ENCODE measurements at places on chromosomes 4 and X.

DNA sequence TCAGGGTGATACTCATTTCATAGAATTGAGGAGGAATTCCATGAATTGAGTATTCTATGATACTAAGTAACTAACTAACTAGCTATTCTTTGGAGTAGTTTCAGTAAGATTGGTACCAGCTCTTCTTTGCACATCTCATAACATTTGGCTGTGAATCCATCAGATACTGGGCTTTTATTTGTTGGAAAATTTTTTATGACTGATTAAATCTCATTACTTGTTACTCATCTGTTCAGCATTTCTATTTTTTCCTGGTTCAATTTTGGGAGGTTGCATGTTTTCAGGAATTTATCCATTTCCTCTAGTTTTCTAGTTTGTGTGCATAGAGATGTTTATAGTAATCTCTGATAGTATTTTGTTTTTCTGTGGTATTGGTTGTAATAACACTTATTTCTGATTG, 70.8 kb upstream of the FREM3 start:
- no peak for DNase-seq

- no peak for DNase-seq
Observed at GRCh38 chrX:6041630-6042029, 187.0 kb downstream of the NLGN4X start.

- no peak for DNase-seq
Observed at GRCh38 chr4:147938496-147938895, 206.6 kb downstream of the ARHGAP10 start.

GRCh38 chrX:45879512-45879911, 665.7 kb downstream of the ZNF674 start:
- no peak for DNase-seq

DNA sequence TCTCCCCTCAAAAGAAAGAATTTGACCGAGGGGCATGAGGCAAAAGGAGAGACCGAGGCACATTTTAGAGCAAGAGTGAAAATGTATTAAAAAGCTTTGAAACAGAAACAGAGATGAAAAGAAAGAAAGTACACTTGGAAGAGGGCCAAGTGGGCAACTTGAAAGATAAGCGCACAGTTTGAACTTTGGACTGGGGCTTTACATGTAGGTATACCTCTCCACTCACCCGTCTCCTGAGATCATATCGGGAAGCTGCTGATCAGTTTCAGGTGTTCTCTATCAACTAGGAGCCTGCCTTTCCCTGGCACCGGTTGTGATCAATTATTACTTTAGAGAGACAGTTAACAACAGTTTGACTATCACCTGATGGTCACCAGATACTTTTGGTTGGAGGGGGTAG, 2666.5 kb downstream of the ARAP2 start:
- no peak for DNase-seq

DNA sequence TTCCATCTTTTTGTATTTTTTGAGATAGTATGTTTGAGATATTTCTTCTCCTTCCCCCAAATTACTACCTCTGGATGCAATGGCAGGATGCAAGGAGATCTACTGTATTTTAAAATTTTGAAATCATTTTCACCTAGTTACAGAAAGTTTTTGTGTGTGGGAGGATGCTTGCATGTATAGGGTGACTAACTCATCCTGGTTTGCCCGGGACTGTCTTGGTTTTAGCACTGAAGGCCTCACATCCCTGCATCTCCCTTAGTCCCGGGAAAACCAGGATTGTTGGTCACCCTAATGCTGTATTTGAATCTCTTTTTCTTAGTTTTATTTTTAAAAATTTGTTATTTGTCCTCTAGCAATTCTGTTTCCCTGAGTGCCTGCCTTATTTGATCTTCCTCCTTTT, 12.1 kb downstream of the SUPT20HL2 start:
- no peak for DNase-seq

DNA sequence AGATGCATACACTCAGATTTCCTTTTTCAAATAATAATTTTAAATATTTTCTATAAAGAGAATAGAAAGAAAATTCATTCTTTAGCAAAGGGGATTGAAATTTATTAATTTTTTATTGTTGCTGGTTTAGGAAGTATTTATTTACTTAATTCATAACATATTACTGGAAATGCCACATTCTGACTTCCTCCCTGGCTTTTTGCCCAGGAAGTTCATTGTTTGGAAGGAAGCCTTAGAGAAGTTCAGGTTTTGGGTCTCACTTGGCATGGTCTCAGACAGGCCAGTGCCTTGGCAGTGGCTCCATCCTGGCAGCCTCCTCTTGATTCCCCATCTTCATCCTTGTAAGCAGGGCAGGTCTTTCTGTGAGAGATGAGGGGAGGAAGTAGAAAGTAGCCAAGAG, 50.5 kb downstream of the IL15 start:
- no peak for DNase-seq

DNA sequence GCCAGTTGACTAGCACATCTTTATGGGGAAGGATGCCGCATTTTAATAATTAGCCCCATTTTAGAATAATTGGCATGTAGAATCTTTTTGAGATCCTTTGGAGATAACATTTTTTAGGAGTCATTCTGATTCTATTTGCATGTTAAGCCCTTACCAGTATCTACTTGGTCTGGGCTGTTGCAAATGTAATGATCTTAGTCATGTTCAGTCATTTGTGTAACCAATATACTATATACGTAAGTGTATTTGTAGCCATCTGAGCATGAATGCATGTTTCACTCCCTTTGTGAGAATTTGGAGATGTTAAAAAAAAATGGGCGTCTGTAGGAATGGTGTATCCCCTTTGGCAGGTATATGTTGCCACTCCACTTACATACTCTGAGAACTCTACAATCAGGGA, 119.1 kb downstream of the TEX13A start:
- DNase-seq, result no peak

DNA sequence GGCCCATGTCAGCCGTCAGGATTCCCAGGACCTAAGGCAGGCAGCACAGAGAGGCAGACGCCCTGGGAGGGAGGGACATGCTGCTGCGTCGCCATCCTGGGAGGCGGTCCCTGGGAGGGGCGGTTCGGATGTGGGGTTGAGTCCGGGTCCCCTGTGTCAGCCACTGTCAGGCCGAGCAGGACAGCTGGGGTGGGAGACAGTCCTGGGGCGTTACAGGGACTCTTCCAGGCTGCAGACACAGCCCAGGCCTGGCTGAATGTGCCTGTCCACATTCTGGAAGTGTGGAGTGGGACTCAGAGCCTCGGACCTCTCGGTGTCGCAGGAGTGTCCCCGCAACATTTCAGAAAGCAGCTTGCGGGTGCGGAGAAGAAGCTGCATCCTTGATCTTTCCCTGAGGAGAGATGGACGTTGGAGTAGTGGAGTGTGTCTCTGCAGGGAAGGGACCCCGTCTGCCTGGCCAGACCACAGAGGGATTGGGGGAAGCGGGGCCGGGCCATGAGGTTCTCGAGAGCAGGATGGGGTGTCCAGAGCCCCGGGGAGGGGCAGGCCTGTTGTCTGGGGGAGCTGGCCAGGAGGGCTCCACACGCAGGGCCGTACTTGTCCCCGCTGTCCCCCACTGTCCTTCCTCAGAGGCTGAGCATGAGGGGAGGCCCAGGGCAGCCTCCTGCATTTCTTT, 6.1 kb downstream of the AKAP17A start:
- DNase-seq, result peak; percentile 24

- DNase-seq, result no peak
Observed at GRCh38 chr4:99722725-99723124, 65.1 kb upstream of the C4orf54 start.

GRCh38 chr4:159143687-159144086, 40.8 kb downstream of the RAPGEF2 start:
- DNase-seq, result no peak

DNA sequence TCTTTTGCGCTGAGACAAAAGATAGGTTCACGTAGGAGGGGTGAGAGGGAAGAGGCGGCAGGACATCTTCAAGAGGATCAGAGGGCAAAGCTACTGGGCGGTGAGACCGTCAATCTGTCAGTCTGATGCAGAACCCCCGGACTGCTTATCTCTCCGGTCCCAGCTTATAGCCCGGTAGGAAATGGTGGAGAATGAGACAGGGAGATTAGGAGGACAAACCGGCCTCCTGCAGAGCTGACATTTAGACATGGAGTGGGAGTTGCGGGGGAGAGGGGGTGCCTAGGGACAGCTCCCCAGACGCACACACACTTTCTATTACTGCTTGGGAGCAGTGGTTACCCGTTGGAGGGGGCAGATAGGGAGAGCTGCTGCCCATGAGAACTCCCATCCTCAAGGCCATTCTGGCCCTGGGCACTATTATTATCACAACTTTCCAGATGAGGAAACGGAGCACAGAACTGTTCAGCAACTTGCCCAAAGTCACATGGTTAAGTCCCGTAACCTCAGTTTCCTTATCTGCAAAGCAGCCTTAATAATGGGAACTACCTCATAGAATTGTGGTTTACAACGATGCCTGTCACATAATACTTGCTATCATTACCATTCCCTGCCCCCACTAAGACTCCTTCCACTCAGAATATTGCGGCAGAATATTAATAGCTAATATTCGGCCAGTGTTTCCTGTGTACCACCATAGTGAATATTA, 1.1 kb upstream of the HDAC6 start:
- no peak for DNase-seq

DNA sequence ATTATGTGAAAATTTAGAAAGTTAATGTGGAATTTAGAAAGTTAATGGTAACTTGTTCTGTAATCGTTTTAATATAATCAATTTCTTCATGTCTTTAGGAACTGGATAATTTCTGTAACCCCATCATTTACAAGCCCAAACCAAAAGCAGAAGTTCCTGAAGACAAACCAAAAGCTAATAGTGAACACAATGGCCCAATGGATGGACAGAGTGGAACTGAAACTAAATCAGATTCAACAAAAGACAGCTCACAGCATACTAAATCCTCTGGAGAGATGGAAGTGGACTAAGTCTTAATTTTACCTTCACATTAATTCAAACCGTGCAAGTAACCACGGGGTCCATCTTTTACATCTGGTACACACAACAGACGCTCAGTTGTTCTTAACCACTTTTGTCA, 48.1 kb upstream of the PLK4 start:
- no peak for DNase-seq

DNA sequence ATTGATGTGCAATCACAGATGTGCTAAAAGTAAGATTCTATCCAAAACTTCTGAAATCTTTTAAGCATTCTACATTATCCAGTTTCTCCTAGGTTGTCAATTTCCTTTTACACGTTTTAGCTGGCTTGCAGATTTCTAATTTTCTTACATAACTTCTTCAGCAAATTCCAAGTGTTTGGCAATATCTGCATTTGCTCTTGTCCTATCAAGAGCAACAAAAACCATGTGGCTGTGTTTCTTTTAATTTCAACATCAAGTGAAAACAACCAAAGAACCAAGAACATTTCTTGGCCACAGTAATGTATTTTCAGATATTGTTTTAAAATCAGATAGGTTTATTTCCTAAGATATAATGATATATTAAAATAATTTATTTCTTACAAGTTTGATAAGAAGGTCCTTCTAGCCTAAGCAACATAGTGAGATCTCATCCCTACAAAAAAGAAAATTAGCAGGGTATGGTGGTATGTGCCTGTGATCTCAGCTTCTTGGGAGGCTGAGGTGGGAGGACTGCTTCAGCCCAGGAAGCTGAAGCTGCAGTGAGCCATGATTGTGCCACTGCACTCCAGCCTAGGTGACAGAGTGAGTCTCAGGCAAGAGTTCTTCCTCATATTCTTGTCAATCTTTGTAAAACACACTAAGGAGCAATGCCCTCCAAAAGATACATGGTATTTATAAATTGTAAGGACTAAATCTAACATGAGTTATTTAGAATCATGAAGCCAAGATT, 131.4 kb upstream of the NAP1L5 start:
- no peak for DNase-seq

DNA sequence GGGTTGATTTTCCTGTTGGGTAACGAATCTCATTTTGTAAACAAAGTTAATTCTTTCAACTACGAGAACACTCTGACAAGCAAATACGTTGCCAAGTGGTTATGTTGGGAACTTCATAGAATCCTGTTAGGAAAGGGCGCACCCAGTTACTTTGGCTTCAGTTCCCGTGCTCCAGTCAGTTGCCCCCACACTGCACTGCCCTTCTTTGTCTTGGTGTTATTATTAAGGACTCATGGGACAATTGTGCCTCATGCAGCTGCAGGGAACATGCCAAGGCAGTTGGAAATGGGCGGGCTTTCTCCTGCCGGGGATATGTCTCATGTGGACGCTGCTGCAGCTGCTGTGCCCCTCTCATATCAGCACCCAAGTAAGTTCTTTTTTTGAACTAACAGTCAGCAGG, 28.9 kb downstream of the OFD1 start:
- DNase-seq, result no peak

DNA sequence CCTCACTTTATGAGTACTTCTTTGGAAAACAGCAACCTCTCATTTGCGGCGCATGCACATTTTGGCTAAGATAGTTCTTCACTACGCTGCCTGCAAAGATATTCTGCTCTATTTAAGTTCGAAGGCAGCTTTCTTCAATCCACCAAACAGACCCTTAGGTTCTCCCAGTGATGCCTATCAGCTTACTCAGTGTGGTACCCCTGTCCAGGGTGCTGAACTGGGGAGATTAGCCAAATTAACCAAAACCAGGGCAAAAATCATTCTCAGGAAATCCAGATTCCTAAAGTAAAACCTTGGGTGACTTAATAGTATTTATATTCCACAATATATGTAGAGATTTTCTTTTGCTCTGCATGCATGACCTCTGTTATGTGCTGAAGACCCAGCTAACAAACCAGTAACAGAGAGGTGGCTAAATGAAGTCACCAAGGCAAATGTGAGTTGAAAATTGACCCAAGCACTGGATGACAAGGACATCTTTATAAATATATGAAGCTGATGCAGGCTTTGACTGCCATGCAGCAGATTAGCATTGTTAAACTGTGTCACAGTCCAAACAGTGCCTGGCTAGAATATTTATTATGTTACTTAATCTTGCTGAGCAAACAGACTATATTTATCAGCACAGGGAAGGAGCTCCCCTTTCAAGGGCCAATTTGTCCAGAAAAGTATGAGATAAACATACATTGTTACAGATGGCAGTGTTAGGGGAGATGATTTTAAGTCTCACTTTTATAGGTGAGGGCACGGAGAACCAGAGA, 418.2 kb downstream of the STIM2 start:
- no peak for DNase-seq

DNA sequence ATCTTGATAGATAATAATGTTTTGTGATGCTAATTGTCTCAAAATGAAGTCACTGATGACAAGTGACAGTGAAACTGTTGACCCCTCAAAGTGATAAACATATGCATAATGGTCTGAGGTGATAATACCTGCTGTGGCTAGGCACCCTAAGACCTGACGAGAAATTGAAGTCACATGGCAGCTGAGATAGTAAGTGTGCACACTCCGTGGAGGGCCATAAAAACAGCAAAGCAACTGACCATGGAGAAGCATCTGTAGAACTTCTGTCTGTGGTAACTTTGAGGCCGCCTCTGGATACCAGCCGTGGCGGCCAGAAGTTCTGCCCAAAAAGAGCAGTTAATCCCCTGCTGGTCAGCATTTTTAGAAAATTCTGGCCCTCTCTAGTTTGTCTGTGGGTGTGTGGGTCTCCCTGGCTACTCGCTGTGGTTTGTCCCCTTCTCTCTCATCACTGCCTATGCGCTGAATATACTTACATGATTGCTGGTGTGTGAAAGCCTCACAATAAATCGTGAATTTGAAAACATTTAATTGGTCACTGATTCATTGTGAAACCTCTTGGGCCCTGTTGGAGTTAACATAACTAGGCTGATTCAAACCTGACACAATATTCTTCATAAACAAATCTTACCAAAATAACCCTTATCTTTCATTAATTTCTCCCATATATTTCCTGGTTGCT, 50.6 kb downstream of the CCDC149 start:
- DNase-seq, result no peak
